ENCODE measurements at places on chromosomes 1 and 21.

DNA sequence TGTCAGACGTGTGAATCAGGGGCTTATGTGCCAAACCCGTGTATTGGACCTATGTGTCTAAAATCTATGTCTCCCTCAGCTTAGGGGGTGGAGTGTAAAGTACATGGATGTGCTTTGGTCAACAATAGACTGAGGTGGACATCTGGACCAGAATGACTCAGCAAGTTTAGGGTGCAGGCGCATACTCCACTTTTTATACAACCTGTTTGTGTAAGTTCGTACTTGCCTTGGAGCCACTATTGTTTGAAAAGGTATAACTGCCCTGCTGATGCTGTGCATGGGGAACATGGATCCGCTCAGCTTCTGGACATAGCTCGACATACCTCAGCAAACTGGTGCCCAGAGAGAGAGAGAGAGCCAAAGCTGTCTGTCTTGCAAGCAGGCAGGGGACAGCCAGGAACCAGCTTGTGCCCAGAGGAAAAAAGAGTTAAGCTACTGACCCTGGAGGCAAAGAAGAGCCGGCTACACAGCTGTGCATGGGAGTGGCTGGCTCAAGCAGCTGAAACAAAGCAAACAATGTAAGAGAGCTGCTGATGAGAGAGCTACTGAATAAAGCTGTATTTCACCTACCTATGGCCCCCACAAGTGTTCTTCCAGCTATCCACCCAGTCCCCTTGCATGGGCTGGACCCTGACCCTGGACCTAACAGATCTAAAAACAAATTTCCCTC lies 41.2 kb downstream of the GJA5 start:
- no peak for DNase-seq

- DNase-seq = no peak
Measured at GRCh38 chr21:16912075-16912474, 600.8 kb upstream of the CXADR start.

DNA sequence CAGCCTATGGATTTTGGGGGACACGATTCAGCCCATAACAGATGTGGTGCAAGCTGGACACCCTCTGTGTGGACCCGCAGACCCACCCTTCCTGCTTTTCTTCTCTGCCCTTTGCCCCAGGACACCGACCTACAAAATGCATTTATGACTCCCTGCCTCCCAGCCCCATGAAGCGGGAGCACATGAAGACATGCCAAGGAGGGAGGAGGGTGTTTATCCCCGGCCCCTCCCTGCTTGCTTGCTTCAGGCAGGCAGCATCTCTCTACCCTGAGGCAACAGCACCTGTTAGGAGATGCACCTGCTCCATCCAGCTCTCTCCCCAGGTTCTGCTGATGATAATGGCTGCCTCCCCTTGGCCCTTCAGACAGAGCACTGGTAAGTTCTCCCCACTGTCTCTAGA lies 187.5 kb downstream of the PSMG1 start:
- no peak for DNase-seq

DNA sequence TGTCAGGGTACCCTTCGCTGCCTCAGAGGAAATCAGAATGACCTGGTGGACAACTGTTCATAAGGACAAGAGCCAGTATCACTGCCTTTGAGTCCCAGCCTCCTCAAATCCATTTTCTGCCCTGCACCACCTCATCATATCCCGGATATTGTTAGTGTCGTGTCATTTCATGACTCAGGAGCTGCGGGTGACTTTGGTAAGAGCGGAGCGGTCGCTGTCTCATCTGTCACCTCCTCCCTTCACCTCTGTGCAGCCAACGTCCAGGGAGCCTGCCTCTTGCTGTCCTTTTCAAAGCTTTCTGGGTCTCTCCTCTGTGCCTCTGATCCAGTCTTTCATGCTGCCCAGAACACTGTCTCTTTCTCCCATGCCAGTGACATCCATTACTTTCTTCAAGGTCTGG lies 7.0 kb upstream of the C1orf198 start:
- DNase-seq = no peak

- no peak for DNase-seq
Measured at GRCh38 chr1:205274041-205274691, 46.4 kb downstream of the TMCC2 start.

- no peak for DNase-seq
Measured at GRCh38 chr1:198273748-198274295, 117.0 kb downstream of the NEK7 start.

DNA sequence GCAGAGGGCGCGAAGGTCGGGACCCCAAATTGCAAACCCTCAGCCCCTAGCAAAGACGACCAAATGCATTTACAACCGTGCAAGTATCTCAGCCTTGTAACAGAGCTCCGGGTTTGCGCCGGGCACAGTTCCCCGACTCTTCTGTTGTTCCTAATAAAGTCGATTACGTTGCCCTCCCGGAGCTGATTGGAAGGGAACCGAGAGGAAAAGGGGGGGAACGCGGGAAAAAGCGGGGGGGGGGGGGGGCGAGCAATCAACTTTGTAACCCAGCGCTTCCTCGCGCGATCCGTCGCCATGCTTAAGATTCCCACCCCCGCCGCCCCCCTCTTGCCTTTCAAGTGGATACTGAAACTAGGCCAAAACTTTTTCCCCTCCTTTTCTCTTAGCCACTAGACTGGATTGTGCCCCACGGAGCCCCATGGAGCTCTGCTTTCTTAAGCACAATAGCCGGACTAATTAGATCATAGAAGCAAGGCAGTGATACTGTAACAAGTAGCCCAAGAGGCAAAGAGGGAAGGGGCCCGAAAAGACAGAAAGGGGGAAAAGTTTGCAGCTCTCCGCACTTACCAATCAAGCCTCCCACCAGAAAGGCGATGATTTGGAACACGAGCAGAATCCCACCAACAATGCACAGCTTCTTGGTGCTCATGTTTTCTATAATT lies 565 bp downstream of the WLS start:
- no peak for DNase-seq

- no peak for DNase-seq
Measured at GRCh38 chr1:116950517-116951199, 40.9 kb downstream of the PTGFRN start.

DNA sequence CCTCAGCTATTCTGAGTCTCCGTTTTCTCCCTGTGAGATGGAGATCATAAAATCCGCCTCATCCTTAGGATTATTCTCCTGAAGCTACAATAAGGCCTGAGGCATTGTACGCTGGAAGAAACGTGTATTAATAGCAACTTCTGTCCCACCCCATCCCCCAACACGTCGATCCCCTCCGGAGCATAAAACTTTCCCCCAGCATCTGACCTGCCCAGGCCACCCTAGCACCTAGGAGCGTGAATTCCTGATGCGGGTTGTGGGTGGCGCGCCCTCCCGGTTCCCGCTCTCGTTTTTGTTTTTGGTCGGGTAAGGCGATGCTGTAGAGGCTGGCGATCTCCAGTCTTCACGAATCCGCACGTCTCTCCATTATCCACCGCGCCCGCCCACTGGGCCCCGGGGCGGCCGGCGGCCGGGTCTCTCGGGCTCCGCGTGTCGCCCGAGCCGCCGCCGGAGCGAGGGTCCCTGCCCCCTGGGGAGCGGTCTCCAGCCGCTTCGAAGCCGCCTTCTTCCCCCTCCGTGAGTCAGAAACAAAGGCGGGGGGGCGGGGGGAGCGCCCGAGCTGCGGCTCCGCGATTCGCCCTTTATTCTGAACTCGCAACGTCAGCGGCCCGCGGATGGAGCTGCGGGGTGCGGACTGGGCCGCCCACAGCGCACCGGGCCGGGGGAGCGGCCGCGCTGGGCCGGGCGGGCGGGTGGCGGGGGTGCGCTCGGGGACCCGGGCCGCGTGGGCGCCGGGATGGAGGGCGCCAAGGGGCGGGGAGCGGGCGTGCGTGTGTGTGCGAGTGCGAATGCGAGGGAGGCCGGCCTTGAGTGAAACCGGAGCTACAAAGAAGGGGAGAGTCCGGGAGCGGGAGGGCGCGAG lies at the start of gene PLEKHO1:
TSS of gene PLEKHO1 (plus strand) at position 646 of the 862 bp plus-strand sequence. CDS start 342 bp downstream, outside the sequence.
- peak; percentile 83 for DNase-seq

DNA sequence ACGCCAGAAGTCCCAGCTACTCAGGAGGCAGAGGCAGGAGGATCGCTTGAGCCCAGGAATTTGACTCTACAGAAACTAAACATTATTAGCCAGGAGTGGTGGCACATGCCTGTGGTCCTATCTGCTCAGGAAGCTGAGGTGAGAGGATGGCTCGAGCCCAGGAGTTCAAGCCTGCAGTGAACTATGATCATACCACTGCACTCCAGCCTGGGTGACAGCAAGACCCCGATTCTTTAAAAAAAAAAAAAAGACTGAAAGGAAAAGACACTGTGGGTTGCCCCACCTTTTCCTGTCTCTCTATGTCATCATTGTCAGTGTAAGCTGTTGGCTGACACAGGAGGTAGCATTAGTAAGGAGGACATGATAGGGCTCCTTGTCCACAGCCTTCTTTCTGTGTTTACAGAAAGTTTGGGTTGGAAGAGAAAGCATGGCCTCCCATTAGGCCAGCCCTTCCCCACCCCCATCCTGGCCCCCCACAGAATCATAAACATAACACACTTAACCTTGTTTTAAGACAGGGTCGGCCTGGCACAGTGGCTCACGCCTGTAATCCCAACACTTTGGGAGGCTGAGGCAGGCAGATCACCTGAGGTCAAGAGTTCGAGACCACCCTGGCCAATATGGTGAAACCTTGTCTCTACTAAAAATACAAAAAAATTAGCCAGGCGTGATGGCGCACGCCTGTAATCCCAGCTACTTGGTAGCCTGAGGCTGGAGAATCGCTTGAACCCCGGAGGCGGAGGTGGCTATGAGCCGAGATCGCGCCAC lies 20.6 kb upstream of the RCAN3 start:
- peak; percentile 43 for DNase-seq

DNA sequence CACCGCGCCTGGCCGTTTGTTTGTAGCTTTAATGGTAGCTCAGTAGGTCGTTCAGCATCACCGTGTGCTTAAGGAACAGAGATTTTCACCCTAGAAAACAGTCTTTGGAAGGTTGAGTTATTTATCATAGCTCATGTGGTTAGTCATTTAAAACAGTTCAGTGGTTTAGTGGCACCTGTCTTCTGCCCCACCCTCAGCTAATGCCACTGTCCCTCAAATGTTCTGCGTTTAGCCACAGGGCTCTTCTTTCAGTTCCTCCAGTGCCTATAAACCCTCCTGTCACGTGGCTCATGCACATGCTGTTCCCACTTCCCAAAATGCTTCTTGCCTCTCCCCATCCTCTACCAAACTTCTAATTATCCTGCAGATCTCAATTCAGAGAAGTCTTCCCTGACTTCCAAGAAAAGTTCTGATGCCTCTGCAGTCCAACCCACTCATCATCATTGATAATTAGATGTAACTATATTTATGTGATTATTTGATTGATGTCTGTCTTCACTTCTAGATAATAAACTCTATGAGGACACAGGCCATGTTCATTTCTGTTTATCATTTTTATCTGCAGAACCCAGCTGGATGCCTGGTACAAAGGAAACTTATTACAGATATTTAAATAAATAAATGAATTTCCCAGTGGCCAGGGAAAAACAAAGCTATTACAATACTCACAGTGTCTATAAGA lies 14.4 kb upstream of the DIPK1A start:
- no peak for DNase-seq

GRCh38 chr1:245863566-245864184 lies 643.4 kb downstream of the SMYD3 start:
- no peak for DNase-seq

GRCh38 chr1:197798492-197798891 lies 23.2 kb upstream of the DENND1B start:
- no peak for DNase-seq

GRCh38 chr1:227225715-227226346 lies 92.5 kb downstream of the CDC42BPA start:
- no peak for DNase-seq

GRCh38 chr1:157868654-157869053 lies 27.0 kb upstream of the CD5L start:
- DNase-seq = no peak

DNA sequence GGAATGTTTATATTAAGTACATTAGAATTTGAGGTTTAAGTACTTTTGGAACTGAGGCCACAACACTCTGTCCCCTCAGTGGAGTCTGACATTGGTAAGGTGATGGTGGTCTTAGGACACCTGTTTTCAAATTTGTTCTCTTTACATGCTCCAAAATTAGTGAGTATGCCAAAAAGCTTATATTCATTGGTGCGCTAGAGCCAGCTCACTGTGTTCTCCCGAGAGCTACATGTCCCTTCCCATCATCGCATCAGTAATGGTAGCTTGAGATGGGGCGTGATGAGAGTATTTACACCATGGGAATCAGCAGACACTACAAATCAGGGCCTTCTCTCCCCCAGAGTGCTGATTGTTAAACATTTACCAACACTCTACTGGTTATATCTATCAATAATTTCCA lies 19.5 kb downstream of the ETS2 start:
- DNase-seq = no peak

DNA sequence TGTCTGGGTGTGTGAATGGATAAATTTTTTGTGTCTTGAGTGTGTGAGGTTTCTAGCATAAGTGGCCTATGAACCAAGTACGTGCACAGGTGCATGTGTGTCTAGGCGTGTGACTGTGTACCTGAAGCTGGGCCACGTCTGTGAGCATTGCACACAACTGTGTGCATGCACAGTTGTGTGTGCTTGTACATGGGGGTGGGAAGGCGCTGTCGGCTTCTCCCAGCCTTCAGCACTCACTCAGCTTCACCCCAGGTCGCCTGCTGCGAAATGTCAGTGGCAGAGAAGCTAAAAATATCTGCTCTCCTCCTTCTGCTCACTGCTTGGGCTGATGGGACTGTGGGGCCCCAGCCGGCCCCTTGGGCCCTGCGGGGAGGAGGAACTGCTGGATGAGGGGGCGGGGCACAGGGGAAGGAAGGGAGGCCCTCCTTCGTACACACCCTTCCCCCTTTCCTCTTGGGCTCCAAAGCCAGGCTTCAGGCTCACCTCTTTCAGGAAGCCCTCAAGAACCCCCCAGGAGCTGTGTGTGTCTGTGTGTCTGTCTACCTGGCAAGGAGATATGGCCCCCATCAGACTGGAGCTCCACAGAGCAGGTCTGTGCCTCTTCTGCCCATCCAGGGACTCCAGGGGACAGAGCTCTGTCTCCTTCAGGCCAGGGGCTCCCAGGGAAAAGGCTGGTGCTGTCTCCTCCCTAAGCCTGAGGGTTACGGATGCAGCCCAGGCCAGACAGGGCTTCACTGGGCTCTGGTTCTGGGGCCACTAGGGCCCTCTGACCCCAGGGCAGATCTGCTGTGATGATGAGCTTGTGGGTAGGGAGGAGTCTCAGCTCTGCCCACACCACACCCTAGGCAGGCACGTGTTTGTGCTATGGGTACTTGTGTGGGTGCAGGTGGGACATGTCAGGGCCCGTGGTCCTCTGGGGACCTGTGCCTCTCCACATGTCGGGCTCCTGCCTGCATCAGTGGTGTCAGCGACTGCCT lies 35.6 kb upstream of the WASF2 start:
- peak; percentile 14 for DNase-seq

- DNase-seq = no peak
Measured at GRCh38 chr1:214419650-214420049, 131.8 kb downstream of the PTPN14 start.

- no peak for DNase-seq
Measured at GRCh38 chr1:70504176-70504820, 93.2 kb downstream of the CTH start.

DNA sequence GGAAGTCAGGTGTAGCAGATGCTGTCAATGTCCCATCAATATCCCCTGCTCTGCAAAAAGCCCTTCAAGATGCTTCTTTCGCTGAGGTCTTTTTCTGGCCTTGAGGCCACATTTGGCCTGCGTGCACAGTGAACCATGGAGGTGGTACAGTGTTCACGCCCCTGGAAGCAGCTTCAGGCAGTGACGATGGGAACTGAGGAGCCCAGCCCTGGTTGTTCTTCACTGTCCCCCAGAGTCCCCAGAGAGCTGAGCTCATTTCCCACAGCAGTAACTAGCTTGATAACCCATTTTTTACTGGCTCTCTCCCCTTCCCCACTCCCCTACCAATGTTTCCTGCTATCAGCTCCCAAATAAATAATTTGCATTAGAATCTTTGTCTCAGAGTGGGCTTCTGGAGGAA lies 76.5 kb downstream of the OLIG1 start:
- DNase-seq = no peak

Measured in T-helper 22 cell (primary cell).